ENCODE measurements at places on chromosomes 6 and 20.

GRCh38 chr6:109059571-109060021 is 35.0 kb downstream of the SESN1 start:
- no peak for DNase-seq

GRCh38 chr20:824916-825315 is 8.6 kb upstream of the FAM110A start:
- DNase-seq, result no peak

GRCh38 chr20:37954190-37954589 is 51.3 kb downstream of the VSTM2L start:
- DNase-seq, result no peak

- DNase-seq, result no peak
Measured at GRCh38 chr6:113182370-113183141, 674.6 kb upstream of the MARCKS start.

- DNase-seq, result no peak
Measured at GRCh38 chr6:85472744-85473143, 22.9 kb downstream of the NT5E start.

DNA sequence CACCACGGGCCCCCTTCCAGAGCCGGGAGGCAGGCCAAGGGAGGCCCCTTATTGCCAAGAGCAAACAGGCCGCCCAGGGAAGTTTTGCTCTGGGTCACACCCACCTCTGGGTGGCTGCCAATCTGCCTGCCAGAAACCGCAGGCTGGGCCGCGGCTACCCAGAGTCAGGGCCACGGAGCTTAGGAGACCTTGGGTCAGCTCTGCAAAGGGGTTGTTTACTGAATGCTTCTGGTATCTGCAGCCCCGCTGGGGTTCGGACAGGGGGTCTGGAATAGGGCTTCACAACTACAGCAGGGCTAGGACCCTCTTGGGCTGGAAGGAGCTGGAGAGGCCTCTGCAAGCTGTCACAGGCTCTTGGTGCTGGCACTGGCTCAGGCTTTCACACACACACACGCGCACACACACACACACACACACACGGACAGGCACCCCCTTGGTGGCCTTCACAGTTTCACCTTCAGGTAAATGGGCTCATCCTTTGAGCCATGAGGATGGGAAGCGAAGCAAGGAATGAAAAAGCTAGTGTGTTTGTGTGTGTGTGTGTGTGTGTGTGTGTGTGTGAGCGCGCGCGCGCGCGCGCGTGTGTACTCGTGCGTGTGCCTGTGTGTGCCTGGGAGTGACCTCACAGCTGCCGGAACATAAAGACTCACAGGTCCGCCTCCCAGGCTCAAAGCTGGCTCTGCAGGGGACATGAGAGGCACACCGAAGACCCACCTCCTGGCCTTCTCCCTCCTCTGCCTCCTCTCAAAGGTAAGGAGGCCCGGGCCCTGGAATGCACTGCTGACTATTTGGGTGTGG is at the start of gene CCN5:
Gene CCN5, plus strand, starts transcription at position 669 of the 798 bp plus-strand sequence. Its CDS starts 22 bp downstream, at position 691.
- DNase-seq, result no peak

- no peak for DNase-seq
Measured at GRCh38 chr6:56374841-56375369, 127.5 kb upstream of the COL21A1 start.

DNA sequence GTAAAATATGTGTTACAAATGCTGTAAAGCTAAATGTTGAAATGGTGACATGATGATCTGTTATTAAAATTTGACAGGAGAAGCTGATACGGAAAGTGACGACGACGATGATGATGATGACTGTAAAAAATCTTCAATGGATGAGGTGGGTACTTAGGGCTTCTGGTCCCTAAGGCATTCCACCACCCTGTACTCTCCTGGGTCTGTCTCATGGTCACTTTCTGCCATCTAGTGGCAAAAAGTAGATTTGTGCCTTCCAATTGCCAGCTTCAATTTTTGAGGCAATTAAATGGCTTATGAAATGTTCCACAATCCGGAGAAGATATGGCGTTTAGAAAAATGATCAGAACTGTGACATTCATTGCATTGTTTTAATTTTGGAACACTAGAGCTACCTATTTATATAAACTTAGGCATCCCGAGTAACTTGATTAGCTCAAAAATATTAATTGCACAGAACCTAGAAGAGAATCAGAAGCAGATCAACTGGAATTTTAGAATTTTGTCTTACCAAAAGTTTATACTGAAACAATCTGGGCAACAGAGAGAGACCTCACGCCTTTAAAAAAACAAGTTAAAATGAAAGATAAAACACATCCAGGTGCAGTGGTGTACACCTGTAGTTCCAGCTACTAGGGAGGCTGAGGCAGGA is 346.5 kb upstream of the PLCB4 start:
- DNase-seq, result no peak

DNA sequence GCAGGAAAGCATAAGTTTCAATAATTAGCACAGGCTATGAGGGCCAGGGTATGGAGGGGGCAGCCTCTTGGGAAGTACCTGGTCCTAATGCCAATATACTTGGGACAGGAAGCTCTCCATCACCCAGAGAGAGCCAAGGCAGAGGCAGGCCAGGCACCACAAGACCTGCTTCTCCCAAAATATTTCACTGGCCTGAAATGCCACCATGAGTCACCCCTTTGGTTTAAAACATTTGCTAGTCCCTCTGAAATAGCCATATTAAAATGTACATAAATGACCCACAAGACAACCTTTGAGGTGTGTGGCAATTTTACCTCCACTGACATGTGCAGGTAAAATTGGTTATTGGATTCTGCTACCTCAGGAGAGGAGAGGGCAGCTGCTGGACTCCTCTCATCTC is 23.4 kb upstream of the SCUBE3 start:
- DNase-seq, result no peak

- no peak for DNase-seq
Measured at GRCh38 chr6:137867685-137868509, 838 bp downstream of the TNFAIP3 start.

- DNase-seq, result no peak
Measured at GRCh38 chr20:49161428-49162152, 26.5 kb downstream of the STAU1 start.

DNA sequence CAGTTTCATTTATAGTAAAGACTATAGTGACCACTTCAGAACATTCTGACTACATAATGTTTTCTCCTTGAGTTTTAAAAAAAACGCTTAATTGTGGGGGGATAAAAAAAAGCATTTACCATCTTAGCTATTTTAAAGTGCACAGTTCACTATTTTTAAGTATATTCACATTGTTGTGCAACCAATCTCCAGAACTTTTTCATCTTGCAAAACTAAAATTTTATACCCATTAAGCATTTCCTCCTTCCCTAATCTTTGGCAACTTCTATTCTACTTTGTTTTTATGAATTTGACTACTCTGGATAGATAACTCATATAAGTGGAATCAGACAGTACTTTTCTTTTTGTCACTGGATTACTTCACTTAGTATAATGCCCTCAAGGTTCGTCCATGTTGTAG is 62.3 kb downstream of the FKBP5 start:
- DNase-seq, result no peak

GRCh38 chr20:2814076-2814475 is 711 bp upstream of the C20orf141 start:
- no peak for DNase-seq

- no peak for DNase-seq
Measured at GRCh38 chr20:34953960-34954359, 1.6 kb downstream of the GSS start.

DNA sequence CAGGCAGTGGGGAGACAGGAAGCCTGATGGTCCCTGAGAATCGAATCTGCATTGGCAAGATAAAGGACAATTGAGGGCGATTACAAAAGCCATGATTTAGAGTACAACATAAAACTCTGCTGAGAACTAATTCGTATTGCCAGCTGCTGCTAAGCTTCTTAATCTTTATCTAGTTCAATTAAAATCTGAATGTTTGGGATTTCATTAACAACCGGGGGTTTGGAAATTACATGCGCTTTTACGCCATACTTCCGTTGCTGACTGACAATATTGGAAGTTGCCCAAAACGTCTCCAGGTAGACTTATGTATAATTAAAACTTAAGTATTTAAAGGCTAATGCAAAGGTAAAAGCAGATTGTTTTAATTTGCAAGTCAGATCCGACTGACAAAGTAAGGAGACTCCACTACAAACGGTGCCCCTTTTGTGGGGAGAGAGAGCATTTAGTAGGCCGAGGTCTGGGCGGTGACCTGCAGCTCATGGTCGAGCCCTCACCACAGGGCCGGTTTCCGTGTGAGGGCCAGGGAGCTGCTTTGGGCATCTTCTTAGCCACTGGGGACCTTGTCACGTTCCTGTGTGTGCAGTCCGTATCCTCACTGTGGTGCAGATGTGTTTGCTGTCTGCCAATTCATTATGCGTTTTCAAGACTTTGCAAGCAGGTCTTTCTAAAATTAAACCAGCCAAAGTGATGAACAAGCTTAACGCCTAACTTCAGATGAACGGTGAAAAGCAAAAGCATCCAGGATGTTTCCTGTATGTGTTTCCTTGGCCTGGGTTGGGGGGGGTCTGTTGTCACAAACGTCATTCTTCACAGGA is 49.9 kb downstream of the CDH4 start:
- DNase-seq, result no peak

DNA sequence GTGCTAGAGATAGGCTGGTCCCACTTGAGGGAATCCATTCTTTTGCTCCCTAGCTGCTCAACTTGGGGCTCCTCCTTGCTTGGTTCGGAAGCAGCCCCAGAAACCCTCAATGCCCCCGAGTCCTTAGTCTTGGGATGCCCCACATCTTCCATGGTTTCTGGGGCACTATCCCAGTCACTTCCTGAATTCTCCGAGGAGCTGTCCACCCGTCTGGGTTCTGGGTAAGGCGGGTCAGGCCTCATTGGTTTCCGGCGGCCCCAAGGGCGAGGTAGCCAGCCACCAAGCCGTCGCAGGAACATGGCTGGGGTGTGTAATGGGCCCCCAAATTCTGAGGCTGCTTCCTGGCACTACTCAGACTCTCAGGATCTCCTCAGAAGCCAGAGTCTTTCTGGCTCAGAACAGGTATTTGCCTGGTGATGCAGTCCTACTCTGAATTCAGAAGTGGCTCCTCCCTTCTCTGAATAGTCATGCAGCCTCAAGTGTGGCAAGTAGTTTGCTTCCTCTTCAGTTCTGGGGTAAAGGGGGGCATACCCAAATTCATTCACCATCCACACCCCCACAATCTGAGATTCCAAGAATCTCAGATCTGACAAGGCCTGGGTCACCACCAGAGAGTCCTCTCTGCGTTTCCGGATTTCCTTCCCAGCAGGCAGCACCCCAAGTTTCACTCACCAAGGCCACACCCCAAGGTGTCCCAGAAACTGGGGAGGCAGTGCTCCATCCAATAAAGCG is 763 bp downstream of the C6orf47 start:
- no peak for DNase-seq

GRCh38 chr6:137750297-137750696 is 116.8 kb upstream of the TNFAIP3 start:
- DNase-seq, result no peak

DNA sequence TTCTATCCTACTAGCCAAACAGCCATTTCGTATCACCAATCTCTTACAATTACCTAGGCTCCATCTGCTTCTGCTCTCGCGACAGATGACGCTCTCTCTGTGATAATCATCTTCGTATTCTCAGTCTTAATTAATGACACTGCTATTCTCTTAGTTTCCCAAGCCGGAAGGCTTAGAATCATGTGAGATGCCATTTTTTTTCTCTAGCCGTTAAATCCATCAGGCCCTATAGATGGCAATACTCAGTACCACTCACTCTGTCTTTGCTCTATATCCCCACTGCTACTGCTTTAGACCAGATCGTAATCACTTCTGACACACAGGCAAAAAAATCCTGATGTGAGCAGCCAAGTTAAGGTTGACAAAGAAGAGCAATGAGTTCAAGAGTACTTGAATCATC is 2.1 kb upstream of the THEMIS start:
- DNase-seq, result no peak

GRCh38 chr6:38024908-38025307 is 205.4 kb downstream of the ZFAND3 start:
- DNase-seq, result no peak

- no peak for DNase-seq
Measured at GRCh38 chr20:32037929-32038328, 14.1 kb upstream of the HCK start.

- no peak for DNase-seq
Measured at GRCh38 chr20:13458860-13459451, 179.8 kb downstream of the TASP1 start.

DNA sequence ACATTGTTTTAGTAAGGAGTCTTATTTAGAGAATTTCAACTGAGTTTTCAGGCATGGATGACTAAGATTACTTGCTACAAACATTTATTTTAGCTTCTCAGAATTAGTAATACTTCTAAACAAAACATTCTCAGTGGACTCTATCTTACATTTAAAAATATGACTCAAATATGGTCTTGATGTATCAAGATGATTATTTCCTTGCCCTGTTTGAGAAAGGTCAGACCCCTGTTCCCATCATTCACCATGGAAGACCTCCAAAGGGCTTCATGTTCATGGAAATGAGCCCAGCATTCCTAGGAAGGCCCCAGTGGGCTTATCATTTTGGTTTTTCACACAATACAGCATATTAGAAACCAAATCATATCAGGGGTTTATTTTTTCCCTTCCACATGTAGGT is 24.6 kb upstream of the TRPC4AP start:
- DNase-seq, result no peak

GRCh38 chr6:133244519-133244918 is 3.4 kb downstream of the EYA4 start:
- DNase-seq, result no peak

GRCh38 chr6:117079951-117080350 is 185.4 kb upstream of the VGLL2 start:
- no peak for DNase-seq

DNA sequence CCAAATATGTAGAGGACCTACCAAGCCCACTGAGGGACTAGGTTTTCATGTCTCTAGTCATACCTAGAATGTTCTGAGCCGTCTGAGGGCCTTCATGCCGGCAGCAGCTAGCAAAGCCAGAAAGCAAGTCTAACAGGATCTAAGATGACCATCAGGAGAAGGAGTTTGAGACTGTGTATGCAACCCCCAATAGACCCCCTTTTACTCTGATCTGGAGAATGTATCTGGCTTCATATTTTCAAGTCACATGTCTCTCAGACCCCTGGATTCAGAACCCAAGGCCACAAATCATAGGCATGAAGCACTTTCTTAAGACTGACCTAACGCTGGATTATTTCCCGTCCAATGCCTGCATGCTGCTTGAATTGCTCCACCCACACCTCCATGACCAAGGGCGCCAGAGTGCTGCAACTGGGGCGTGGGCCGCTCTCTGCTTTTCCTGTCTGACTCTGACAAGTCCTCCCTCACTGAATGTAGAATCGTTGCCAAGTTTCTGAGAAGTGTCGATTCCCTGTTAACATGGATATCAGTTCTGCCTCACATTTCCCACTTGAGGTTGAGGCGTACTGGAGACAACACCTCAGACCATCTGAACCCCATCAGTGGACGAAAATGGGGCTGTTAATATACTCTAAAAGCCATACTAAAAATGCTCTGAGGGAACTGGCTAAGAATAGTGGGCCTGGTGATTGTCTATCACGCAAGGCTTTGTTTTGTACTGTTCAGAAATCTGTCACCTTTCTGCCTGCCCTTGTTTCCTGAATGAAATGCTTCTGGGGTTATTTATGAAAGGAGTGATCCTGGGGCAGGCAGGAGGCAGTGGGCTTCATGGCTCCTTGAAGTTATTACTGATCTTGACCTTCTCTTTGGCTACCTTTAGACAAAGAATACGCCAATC is 23.9 kb upstream of the ASXL1 start:
- peak; percentile 36 for DNase-seq

Data from activated gamma-delta T cell treated with anti-CD3 and anti-CD28 coated beads, Interleukin-2, amount 50 U/mL, for 16 hours (primary cell).